CD8-positive, alpha-beta T cell (primary cell): ENCODE measurements at places on chromosomes 5 and 9. TPM values are rescaled to one million over a fixed set of nuclear protein-coding genes. Genes with fewer than 3 reads are reported as not detected.

- no peak for DNase-seq
Observed at GRCh38 chr9:108664309-108665255, 191.2 kb downstream of the ACTL7B start.

GRCh38 chr5:123037104-123037418 lies 536 bp upstream of the PPIC start:
- DNase-seq, result no peak

- DNase-seq, result no peak
Observed at GRCh38 chr5:106865279-106865678, 805.5 kb downstream of the EFNA5 start.

DNA sequence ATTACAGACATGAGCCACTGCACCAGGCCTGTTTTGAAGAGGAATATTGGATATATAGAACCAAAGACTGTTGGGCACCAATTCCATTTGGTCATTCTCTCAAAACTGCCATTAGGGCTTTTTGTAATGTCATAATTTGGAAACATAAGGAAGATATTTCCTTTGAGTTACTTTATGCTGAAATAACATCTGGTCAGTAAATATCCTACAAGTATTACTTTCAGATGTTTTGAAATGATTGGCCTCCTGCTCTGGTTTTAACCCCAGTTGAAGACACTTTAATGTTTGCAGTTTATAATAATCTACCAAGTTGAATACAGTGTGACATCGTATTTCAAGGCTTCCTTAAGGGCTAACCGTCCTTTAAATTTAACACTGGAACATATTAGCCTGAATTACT lies 33.6 kb downstream of the LRRTM2 start:
- no peak for DNase-seq

GRCh38 chr9:114261026-114261425 lies 61.9 kb upstream of the ORM1 start:
- no peak for DNase-seq

DNA sequence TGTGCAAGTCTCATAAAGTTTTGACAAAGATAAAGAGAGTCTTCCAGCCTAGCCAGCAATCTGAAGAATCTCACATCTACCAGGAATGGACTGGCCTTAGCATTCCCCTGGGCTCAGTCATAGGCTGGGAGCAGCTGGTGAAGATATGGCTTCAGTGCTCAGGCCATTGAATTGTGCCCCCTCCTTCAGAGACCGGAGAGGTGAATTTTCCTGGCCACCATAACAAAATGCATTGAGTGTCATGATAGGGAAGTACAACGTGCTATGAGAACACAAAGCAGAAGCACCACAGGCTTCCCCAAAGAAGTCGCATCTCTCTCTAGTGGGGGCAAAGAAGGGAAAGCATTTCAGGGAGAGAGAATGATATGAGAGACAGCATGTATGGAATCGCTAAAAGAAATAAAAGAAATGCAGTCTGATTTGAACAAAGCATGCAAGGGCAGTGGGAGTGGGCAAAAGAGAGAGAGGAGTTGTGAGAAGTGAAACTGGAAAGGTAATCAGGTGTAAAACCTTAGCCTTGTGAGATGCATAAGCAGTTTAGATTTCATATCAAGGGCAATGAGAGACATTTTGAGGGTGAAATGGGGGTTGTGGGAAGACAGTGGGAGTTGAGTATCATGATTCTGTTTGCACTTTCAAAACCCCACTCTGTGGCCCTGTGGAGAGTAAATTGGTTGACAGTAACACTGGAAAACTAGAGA lies 57.1 kb upstream of the NMUR2 start:
- DNase-seq, result no peak

DNA sequence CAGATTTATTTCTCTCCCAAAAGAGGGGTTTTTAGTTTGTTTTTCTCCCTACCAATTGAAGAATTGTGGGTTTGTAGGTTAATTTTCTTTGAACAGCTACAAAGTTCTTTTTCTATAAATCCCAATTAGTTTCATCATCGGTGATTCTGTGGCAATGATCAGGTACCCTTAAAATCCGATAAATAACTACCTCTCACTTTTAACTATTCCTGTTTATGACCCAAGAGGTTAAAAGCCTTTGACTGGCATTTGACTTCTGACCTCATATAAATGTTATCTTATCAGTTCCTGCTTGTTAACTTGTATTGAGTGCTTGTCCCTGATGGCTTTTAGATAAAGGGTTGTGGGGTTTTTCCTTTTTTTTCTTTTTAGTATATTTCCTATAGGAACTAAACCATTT lies 124.4 kb upstream of the TMEM161B start:
- DNase-seq, result no peak

DNA sequence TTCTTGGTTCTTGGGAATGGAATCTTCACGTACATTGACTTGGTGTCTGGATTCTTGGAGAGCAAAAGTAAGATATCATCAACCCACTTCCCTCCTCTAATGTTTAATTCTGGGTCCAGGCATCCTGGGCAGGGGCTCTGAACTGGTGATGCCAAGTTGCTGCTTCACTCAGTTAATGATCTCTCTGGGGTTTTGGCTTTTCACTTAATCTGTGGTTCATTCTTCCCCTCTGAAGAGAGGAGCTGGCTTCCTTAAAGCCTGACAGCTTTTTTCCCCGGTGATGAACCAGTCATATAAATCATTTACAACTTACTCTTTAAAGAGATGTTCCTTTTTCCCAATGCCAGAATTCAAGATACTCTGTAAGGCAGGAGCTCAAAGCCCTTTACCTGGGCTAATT lies 65.9 kb downstream of the ARHGAP26 start:
- no peak for DNase-seq

- no peak for DNase-seq
Observed at GRCh38 chr5:152113401-152113800, 188.8 kb upstream of the GLRA1 start.

- no peak for DNase-seq
Observed at GRCh38 chr5:53520813-53521212, 39.6 kb upstream of the NDUFS4 start.

- no peak for DNase-seq
Observed at GRCh38 chr9:83966209-83966582, 13.8 kb downstream of the HNRNPK start.

GRCh38 chr5:56503929-56504328 lies 270.8 kb upstream of the ANKRD55 start:
- DNase-seq, result no peak

- DNase-seq, result no peak
Observed at GRCh38 chr9:17837965-17838364, 259.1 kb downstream of the SH3GL2 start.

CDC25C gene
- total RNA-seq, result not detected

RMI1 gene
- 0.35 TPM for total RNA-seq

C6 gene
- not detected for total RNA-seq

TLN1 gene
- total RNA-seq, result 129 TPM
